ENCODE measurements at places on chromosomes 5 and 9.

GRCh38 chr9:82549174-82549821 is 513.6 kb downstream of the RASEF start:
- no peak for DNase-seq

DNA sequence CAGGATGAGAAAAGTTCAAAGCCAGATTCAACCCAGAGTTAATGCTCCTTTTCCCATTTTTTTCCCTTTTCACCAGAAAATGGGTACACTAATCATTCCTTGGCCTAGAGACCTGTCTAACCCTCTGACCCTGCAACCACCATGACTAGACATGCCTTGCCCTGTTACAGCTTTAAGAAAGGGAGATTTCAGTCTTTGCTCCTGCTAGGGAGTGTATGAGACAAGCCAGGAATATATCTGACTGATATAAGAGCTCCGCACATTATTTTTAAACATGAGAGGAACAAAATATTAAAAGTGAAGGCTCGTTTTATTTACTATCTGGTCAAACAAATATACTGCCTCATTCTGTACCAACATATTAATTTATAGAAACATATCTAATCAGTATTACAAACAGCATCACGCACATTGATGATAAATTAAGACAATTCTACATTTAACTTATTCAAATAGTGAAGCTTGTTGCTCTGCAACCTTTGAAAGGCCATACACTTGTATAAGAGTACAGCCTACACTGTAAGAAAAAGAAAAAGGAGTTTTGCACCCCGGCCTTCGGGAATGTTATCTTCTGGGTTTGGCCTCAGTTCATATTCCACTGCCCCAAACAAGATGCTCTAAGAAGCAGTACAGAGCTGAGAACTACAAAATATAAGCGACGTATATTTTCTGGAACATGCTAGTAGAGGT is 132.7 kb downstream of the FBXL17 start:
- no peak for DNase-seq

- DNase-seq, result no peak
Measured at GRCh38 chr9:121082075-121082474, 7.3 kb downstream of the CNTRL start.

GRCh38 chr5:176447591-176447977 is 601 bp upstream of the FAF2 start:
- DNase-seq, result no peak

- no peak for DNase-seq
Measured at GRCh38 chr5:16600946-16601345, 15.9 kb downstream of the RETREG1 start.

DNA sequence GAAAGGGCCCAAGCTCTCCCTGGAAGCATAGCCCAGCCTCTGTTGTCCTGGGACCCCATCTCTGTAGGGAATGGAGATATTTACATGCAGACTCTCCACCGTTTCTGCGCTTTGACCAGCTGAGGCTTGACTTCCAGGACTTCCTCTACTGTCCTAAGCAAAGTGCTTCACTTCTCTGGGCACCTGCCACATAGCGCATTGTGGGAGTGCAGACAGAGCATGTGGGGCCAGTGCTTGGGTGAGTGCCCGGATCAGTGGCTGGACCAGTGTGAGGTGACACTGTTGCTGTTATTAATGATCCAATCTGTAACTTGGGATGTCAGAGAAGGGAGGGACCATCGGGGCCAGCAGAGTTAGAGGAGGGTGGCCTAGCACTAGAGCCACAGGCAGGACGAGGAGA is 10.5 kb downstream of the CXCL14 start:
- no peak for DNase-seq

DNA sequence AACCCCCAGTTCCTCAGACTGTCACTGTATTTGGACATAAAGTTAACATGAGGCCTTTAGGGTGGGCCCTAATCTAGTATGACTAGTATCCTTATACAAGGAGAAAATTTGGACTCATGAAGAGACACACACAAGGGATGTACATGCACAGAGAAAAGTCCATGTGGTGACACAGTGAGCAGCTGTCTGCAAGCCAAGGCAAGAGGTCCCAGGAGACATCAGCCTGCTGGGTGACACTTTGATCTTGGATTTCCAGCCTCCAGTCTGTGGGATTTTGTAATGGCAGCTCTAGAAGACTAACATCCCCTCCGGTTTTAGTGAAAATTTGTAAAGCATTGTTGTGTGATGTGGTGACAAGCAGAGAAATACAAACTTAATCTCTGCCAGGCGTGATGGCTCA is 66.1 kb downstream of the RAI14 start:
- no peak for DNase-seq

DNA sequence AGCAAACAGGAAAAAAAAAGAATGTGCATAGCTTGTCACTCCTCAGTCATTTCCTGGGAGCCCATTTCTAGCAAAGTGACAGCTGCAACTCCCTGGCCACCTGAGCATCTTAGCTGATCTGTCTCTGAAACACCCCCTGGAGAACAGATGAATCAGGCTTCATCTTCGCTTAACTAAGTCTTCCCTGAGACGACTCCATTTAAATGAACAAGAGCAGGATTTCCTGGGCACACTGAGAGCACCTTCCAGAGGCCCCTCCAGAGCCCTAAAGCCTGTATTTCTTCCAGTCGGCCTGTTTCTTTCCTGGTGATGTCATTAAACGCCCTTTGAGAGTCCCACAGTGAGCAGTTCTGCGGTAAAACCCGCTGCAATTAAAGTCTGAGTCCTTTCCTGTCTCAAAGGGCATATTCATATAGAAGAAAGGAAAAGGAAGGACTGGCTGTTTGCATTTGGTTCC is 13.9 kb downstream of the TGFBI start:
- no peak for DNase-seq

GRCh38 chr5:175606409-175606808 is 51.5 kb upstream of the HRH2 start:
- no peak for DNase-seq

DNA sequence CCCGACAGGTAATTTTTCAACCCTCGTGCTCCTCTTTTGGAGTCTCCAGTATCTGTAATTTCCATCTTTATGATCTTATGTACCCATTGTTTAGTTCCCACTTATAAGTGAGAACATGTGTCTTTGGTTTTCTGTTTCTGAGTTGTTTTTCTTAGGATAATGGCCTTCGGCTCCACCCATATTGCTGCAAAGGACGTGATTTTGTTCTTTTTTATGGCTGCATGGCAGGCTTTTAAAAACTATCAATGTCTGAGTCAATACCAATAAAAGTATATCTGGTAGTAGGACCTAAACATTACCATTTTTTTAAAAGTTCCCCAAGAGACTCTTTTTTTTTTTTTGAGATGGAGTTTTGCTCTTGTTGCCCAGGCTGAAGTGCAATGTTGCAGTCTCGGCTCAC is 3.9 kb upstream of the SLC26A2 start:
- DNase-seq, result no peak

- DNase-seq, result no peak
Measured at GRCh38 chr9:103721056-103721455, 373.1 kb upstream of the SMC2 start.

DNA sequence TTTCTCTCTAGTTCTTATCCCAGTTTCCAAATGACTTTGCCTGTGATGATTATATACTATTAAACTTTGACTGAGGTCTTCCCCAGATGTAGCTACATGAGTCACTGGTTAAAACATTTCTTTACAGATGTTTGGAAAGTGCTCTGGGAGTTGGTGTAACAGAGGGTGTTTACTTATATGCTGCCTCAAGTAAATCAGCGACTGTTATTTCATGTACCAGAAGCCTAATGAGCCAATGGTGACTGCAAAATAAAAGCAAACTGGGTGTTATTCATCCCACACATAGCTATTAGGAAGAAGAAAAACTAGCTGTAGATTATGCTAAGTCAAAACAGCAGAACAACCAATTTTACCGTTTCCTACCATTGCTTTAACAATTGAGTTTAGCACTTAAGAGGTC is 929.7 kb upstream of the SEMA6A start:
- DNase-seq, result no peak

All from cerebellar nuclear complex (tissue), 1 donor.